Stimulated activated CD4-positive, alpha-beta T cell treated with anti-CD3 and anti-CD28 coated beads, Interleukin-1b, Interleukin-23, amount 100 ng/mL, for 1 hour (primary cell): ENCODE measurements at places on chromosomes 2 and 18.

- no peak for DNase-seq
These were observed 159.8 kb downstream of the RHBDD1 start for GRCh38 chr2:226995625-226996041.

- DNase-seq = no peak
These were observed 9.6 kb upstream of the AQP4 start for GRCh38 chr18:26875040-26875654.

DNA sequence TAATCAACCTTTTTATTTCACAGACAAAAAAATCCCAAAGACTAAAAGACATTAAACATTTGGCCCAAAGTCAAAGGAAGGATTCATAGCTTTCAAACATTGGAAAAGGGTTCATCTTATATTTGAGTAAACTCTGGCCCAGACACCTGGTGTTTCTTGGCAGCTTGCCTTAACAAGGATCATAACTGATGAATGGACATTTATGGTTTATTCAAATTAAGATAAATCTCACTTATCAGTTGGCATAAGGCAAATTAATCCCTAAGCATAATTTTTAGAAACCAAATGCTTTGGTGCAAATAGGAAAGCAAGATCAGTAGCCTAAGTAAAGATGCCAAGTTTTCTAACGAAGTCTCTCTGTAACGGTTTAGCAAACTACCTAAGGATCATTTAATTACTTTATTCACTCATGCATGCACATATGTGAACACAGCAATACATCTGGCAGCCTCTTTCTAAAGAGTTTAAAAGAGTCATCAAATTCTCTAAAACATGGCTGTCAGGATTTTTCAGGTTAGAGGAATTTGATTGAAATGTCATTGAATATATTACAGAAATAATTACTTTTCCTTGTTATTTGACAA lies 323.4 kb upstream of the RBMS1 start:
- no peak for DNase-seq

- no peak for DNase-seq
These were observed 204.4 kb downstream of the CCDC102B start for GRCh38 chr18:69002233-69002632.

DNA sequence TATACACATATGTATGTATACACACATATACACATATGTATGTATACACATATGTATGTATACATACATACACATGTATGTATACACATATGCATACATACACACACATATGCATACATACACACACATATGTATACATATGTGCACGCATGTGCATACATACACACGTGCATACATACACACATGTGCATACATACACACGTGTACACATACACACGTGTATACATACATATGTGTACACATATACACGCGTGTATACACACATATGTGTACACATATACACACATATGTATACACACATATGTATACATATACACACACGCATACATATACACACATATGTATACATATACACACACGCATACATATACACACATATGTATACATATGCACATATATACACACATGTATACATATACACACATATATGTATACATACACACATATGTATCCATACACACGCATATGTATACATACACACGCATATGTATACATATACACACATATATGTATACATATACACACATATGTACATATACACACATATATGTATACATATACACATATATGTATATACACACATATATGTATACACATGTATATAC lies 21.5 kb downstream of the NABP1 start:
- no peak for DNase-seq

- no peak for DNase-seq
These were observed 8.3 kb downstream of the RHOB start for GRCh38 chr2:20455076-20455587.

- no peak for DNase-seq
These were observed 24.3 kb upstream of the STAT1 start for GRCh38 chr2:191038241-191038725.

GRCh38 chr2:146414456-146414855 lies 1430.4 kb upstream of the ACVR2A start:
- no peak for DNase-seq
